ENCODE measurements at places on chromosomes 5 and 9.

GRCh38 chr9:36018891-36019720, 17.6 kb upstream of the RECK start:
- DNase-seq, result no peak

GRCh38 chr5:176693477-176693851, 46.2 kb downstream of the TSPAN17 start:
- DNase-seq, result no peak

- DNase-seq, result no peak
Measured at GRCh38 chr5:112975721-112976431, 722 bp upstream of the DCP2 start.

GRCh38 chr9:32554107-32554506, 1.7 kb upstream of the TOPORS start:
- no peak for DNase-seq

- DNase-seq, result peak; percentile 57
Measured at GRCh38 chr9:136881691-136882108, 4.6 kb upstream of the TRAF2 start.

- no peak for DNase-seq
Measured at GRCh38 chr9:122336866-122337555, 33.8 kb upstream of the PTGS1 start.

All from activated CD4-positive, CD25-positive, alpha-beta regulatory T cell treated with anti-CD3 and anti-CD28 coated beads, Interleukin-2, amount 50 U/mL, for 72 hours (primary cell).